ENCODE measurements at places on chromosomes 3 and 15.

GRCh38 chr15:25733856-25734679 is 129.1 kb downstream of the ATP10A start:
- no peak for DNase-seq

DNA sequence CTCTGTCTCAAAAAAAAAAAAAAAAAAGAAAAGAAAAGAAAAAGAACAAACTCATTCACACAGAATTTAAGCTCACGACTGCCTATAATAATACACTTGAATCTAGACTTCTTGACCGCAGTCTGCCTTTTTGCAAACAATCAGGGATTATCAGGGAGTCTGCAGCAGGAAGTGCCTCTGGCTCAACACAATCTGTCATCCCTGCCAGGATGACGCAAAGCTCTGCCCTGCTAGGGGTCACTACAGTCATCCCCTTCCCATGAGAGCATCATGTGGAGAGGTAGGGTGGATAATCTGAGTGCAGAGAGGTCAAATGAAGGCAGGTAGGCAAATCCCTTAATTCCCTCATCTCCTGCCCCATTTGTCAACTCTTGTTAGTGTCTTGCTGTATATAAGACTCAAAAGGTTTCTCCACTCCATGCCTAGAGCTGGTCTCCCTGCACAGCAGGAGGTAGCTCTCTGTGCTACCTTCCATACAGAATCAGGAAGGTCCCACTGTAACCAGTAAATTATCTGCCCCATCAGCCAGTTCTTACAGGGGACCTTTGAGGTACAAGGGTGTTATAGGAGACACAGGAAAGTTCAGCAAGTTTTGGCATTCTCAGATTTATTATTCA is 4.2 kb downstream of the UBAP1L start:
- no peak for DNase-seq

GRCh38 chr3:31911643-31912042 is 69.4 kb downstream of the OSBPL10 start:
- no peak for DNase-seq

DNA sequence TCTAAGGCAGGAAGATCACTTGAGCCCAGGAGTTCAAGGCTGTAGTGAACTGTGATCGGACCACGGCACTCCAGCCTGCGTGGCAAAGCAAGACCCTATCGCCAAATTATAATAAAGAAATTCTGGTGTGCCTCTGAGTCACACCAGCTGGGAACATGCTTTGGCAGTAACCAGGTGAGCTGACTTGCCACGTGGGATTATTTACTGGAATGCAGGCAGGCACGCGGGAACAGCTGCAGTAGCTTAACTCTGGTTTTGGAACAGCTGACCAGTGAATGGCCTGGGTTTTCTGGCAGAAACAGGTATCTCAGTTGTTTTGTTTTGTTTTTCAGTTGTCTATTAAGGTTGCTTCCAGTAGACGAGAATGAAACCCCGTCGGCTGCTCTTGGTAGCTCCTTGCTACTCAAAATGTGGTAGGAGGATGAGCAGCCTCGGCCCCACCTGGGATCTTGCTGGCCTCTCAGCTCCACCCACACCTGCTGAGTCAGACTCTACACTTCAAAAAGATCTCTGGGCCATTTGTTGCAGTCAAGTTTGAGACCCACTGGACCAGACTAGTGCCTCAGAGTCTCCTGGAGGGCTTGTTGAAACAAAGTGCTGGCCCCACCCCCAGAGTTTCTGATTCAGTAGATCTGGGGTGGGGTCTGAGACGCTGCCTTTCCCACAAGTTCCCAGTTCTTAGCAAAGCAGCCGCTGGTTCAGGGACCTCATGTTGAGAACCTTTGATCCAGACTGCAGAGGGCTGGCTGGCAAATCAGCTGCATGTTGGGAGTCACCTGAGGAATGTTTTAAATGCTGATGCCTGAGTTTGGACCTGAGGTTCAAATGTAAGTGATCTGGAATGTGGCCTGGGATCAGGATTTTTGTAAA is 26.6 kb downstream of the IDH2 start:
- DNase-seq: no peak

DNA sequence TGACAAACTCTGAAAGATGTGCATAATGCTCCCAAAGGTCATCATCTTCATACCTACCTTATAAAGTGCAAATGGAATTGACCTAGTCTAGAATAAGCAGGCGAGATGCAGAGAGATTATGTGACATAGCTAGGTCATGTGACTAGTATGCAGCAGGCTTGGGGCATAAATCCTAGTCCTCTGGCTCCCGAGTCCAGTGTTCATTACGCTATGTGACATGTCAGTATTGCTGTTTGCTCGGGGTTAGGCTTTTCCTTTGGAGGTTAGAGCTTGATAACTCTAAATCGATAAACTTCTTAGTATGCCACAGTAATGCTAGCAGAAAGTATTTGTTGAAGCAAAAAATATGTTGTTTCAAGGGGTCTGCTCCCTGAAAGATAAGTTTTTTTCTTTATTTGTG is 481.7 kb upstream of the TPRG1 start:
- no peak for DNase-seq
